ENCODE measurements at places on chromosomes 5 and 9.
A peak's percentile ranks its signal among the peaks of the same experiment; 100 is the strongest.

DNA sequence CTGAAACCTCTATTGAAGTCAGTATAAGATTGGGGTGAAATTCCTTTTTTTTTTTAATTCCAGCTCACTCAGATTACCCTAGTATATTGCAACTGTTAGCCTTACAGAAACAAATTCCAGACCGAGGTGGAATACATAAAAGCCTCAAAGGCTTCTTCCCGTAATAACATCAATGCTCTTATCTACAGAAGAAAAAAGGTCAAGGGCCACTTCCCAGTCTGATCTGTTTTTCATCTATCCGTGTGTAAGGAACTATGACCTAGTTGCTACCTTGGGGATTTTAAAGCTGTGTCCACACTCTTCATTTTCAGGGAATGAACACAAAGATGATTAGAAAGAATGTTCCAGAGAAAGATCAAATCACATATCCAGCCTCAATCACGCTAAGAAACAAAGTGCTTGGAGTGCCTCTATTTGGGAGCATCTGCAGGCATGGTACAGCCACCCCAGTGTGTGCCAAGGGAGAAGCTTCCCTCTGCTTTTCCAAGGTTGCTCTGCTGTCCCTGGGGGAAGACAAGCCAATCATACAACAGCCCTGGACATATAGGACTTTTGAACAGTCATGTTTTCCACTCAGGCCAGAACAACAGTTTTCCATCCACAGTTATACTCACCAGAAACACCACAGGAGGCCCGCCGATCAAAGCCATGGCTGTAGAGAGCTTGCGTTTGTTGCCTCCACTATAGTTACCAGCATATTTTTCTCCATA is 23.5 kb downstream of the NIPSNAP3B start:
- no peak for DNase-seq

DNA sequence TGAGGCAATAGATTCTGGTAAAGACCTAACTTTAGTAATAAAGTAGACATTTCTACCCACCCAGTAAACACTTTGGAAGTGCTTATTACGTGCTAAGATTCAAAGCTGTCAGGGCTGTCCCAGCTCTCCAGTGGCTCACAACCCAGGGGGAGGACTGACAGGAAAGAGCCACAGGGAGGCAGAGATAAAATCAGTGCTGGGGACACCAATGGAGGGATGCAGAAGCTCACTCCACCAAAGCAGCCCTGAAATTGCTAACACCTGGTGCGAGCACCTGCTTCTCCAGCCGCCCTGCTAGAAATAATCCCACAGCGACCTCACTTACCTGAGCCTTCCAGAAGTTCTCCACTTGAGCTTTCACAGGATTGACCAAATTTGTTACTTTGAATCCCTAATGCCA is 501.0 kb downstream of the BNC2 start:
- no peak for DNase-seq

DNA sequence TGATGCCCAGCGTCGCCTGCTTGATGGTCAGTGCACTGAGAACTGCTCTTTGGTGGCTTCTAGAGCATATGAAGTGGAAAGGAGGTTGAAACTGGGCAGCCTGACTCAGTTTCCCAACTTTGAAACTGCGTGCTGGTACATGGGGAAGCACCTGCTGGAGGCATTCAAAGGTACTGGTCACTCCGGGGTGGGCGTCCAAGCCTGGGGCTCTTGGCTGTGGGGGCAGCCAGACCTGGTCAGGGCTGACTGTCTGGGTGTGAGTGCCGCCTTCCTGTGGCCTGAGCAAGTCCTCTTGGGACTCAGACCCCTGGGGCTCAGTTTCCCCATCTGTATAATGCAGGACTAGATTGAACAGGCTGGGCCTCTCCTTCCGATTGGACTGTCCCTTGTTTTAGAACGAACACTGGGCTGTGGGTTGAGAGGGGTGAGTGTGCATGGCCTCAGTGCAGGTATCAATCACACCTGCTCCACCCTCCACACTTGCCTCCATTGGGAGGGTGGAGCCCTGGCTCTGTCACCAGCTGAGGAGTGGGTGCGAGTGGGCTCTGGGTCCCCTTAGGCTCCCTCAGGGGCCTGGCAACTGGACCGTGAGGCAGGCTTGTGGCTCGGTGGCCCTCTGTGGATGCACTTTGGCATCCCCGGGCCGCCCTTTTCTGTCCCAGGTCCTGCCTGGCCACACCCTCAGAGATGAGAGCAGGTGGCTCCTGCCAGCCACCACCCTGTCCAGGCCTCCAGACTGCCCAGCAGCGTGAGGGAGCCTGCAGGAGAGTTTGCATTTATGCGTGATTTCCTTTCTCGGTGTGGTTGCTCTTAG is 80.2 kb downstream of the PHF2 start:
- no peak for DNase-seq

- no peak for DNase-seq
Measured at GRCh38 chr9:37386988-37387387, 35.5 kb upstream of the GRHPR start.

DNA sequence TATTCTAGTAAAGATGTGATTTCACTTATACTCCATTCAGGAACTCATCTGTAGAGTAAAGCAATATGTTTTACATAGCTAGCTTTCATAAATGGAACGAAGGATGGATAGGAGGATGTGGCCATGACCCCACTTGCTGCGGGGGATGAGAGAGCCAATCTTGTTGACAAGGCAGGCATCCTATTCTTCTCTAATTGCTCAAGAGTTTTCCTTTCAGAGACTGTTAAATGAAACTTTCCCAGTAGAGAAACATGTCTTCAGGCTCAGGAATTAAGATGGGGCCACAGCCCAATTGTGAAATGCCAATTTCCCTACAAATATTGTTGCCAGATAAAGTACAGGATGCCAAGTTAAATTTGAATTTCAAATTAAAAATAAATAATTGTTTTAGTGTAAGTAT is 196.2 kb upstream of the TUT7 start:
- DNase-seq, result no peak

DNA sequence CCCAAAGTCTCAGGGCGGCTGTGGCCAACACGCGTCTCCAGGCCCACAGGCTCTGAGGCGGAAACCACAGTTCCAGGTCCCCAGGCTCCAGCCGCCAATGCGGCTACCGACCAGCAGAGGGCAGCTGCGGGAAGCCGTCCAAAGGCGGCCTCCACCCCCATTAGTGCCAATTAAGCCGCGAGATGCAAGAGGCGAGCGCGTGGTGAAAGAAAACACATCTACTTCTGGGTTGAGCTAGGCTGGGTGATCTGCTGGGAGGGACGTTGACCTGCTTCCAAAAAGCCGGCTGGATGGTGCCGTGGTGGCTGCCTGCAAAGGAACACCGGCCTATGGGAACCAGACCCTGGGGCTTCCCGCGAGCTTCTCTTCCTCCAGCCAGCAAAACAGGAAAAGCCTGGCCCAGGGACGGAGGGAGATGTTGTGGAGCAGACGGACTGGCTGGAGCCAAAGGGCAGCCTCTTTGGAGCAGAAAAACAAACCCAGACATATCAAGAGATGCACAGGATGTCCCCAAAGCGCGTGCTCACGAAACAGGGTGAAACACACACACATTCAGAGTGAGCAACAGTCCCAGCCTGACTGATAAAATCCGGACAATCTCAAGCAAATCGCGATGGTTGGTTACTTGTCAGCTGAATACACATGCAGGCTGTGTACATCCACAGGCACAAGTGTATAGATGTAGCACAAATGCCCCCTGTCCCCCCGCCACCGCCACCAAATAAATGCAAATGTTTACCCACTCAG is 187.1 kb upstream of the BRINP1 start:
- DNase-seq, result no peak

- DNase-seq, result peak; percentile 41
Measured at GRCh38 chr5:17412760-17413671, 85.0 kb upstream of the TAF11L2 start.

- no peak for DNase-seq
Measured at GRCh38 chr5:40775846-40776657, 20.3 kb upstream of the TTC33 start.

GRCh38 chr5:76701298-76701697 is 14.6 kb upstream of the F2R start:
- no peak for DNase-seq

DNA sequence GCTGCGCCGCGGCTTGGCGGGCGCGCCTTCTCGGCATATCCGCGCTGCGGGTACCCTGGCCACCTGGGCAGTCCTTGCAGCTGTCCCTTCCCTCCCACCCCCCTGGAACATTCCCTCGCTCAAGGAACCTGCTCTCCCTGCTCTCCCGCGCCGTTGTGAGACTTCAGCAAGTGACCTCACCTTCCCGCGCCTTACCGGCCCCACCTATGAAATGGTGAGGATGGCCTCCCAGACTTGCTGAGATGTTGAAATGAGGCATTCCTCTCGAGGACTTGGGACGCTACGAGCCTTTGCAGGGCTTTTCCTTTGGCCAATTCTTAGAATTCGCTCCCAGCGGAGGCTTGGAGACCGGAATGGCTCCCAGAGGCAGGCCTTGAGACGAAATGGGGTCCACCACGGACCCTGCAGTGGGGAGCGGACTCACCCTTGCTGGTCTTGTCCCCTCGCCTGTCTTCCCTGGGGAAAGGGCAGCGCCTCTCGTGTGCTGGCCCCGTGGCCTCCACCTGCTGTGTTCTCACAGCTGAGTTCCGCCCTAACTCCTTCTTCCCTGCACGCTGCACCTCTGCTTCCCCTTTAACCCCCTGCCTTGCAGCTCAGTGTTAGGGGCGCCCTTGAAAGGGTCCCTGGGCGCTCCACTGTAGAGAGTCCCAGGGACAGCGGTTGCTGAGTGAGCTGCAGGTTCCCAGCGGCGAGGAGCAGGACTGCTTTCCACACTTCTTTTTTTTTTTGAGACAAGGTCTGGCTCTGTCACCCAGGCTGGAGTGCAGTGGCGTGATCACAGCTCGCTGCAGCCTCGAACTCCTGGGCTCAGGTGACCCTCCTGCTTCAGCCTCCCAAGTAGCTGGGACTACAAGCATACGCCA is 907 bp downstream of the HMCN2 start:
- no peak for DNase-seq
